ENCODE measurements at places on chromosomes 11 and 22.
A peak's percentile ranks its signal among the peaks of the same experiment; 100 is the strongest.

DNA sequence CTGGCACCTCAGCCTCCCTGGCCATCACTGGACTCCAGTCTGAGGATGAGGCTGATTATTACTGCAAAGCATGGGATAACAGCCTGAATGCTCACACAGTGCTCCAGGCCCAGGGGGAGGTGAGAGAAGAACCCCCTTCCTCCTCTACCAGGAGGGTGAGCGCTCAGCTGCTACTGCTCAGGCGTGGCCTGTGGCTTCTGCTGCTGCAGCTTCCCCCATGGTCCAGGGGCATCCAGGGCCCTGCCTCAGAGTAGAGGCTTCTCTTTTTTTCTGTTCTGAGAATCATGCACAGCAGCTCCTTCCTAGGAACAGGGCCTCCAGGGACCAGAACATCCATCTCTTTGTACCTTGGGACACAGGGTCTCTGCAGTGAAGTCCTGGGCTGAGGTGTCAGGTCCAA is 83.1 kb downstream of the VPREB1 start:
- DNase-seq: no peak

DNA sequence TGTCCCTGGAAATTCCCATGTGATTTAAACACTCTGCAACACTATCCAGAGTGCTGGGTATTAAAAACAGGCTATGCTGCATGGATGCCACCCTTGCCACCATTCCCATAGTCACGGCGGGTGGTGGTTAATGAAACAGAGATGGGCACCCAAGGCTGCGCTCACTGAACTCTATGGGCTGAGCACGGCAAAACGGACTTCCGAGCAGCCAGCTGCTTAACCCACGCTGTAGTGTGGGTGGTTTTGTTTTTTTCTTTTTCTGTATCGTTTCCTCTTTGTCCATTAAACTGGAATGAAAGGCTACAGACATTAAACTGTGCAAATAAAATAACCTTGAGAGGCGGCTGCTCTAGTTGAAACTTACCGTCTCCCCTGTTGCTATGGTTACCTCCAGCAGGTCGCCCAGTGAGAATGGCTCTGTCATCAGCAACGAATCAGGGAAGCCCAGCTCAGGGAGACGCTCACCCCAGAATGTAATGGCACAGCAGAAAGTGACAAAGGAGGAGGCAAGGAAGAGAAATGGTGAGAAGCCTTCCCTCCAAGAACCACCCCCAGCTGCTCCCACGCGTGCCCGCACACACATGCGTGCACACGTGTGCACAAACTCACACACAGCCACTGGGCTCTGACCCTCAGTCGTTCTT is 102.1 kb downstream of the C11orf91 start:
- DNase-seq: no peak

GRCh38 chr11:69010964-69011623 is 2.0 kb downstream of the MRGPRF start:
- DNase-seq: no peak

- no peak for DNase-seq
These were observed 33.9 kb downstream of the RAB39A start for GRCh38 chr11:107962181-107962580.

DNA sequence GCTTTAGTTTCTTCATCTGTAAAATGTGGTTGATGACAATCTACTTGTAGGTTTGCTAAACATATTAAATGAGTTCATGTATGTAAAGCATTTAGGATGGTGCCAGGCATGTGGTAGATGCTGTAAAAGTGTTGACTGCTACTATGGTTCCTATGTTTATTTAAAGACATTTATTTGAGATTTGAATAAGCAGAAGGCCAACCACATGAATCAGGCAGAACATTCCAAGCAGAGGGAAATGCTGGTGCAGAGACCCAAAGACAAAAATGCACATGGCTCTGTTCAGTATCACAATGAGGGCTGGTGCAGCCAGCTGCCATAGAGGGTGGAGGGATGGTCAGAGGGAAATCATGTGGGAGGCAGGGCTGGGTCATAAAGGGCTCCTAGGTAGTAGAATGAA is 156.2 kb upstream of the PDGFD start:
- no peak for DNase-seq

- DNase-seq: peak; percentile 23
These were observed 4.0 kb downstream of the APOL4 start for GRCh38 chr22:36197514-36198146.

- DNase-seq: no peak
These were observed 138.1 kb upstream of the RAG2 start for GRCh38 chr11:36736103-36736502.

GRCh38 chr11:110470716-110471115 is 41.0 kb downstream of the FDX1 start:
- DNase-seq: no peak

DNA sequence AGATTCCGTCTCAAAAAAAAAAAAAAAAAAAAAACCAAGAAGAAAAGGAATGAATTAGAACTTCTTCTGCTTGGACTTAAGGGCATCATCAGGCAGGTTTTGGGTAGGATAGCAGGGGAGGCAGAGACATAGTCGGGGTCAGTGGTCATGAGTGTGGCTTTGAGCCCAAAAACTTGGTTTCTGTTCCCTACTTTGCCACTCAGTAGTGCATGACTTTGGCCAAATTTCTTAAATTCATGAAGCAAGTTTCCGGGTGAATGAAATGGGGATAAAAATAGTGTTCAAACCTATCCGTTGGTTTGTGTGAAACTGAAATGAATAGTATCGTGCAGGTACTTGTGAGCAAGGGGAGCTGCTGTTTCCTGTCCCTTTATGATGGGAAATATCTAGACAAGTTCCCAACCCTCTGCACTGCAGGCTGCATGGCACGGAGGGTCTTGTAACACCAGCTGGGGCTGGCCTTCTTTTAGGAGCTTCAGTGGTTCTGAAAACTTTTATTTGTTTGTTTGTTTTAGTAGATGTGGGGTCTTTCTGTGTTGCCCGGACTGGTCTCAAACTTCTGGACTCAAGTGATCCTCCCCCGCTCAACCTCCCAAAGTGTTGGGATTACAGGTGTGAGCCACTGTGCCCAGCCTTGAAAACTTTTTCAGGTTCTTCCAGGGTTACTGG is 18.4 kb downstream of the NEAT1 start:
- DNase-seq: no peak

GRCh38 chr11:130522284-130522961 is 74.0 kb downstream of the ADAMTS15 start:
- DNase-seq: no peak

- no peak for DNase-seq
These were observed 2.9 kb downstream of the OR51V1 start for GRCh38 chr11:5197536-5197935.

GRCh38 chr11:68469642-68470041 is 9.1 kb downstream of the PPP6R3 start:
- DNase-seq: no peak

GRCh38 chr11:122701143-122701542 is 45.6 kb downstream of the UBASH3B start:
- DNase-seq: no peak

DNA sequence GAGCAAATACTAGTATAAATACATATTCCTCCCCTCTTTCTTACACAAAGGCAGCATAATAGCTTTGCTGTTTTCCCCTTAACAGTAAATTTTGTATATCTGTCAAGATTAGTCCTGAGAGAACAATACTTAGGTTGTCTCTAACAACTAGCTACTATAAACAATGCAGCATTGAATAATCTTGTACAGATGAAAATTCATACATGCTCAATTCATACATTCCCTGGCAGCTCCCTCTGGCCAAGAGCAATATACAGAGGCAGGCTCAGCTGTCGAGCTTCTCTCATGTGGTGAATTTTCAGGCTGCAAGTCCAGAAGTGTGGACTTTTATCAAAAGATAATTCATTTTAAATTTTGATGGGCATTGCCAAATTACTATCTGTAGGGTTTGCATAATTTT is 81.2 kb upstream of the PTH start:
- DNase-seq: no peak

DNA sequence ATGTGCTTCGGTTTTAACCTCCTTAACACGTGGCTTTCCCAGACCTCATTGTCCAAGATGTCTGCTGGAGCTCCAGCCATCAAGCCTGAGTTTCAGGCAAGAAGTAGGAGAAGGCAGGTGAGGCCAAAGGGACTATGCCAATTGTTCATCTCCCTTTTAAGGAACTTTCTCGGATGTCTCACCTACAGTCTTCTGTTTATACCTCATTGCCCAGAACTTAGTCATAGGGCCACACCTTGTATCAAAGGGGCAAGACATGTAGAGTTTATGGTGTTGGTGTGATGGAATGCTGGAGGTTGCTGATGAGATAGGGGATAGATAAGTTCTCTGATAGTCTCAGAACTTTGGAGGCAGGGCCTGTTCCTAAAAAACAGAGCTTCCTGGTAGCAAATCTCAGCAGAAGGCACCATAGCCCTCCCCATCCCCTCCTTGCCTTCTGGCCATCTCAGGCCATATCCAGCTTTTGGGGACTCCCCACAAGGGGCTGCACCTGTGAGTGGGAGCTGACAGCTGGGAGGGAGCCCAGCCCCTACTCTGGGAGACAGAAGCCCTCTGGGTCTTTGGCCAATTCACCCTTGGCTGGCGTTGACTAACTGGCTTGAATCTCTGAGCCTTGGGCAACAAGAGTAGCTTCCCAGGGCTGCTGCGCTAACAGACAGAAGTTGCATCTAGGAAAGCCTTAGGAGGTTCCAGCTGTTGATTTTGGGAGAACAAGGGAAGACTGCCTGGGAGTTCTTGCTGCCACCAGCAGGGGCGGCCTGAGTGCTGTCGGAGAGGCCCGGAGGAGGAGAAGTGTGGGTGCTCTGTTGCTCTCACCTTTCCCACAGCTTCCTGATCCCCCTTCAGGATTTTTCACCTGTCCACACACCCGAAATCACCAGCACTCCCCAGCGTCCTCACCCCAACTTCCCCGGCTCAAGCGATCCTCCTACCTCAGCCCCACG is 149.8 kb upstream of the THY1 start:
- no peak for DNase-seq

DNA sequence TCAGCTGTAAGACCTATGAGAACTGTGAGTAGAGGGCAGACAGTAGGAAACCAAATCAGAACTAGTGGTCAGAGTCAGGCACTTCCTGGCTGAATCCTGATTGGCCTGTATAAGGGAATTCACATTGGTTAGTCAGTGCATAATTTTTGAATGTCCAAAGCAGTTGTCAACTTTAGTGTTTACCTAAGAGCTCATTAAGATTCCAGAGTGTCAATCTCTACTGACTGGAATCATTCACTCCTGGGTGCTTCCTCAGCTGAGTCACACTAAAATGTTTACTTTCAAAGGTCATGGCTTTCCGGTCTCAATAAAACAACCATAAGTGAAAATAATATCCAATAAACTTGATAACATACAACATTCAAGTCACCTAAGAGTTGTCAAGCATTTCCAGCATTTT is 306.1 kb downstream of the C11orf87 start:
- DNase-seq: no peak

DNA sequence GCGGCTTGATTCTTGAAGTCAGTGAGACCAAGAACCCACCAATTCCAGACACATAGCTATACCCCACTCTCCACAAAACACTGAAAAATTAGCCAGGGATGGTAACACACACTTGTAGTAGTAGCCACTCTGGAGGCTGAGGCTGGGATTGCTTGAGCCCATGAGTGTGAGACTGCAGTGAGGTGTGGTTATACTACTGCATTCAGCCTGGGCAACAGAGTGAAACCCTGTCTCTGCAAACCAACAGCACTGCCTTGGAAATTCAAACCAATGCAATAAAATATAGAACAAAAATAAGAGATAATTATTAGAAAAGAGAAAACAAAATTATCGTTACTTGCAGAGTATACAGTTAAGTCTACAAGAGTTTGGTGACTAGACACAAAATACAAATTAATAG is 20.2 kb upstream of the PRDM10 start:
- DNase-seq: no peak

- DNase-seq: no peak
These were observed 20.7 kb upstream of the TIMP3 start for GRCh38 chr22:32780726-32781310.

GRCh38 chr11:8087756-8088155 is 6.7 kb downstream of the TUB start:
- no peak for DNase-seq

GRCh38 chr11:65945941-65946558 is 770 bp downstream of the TSGA10IP start:
- no peak for DNase-seq

DNA sequence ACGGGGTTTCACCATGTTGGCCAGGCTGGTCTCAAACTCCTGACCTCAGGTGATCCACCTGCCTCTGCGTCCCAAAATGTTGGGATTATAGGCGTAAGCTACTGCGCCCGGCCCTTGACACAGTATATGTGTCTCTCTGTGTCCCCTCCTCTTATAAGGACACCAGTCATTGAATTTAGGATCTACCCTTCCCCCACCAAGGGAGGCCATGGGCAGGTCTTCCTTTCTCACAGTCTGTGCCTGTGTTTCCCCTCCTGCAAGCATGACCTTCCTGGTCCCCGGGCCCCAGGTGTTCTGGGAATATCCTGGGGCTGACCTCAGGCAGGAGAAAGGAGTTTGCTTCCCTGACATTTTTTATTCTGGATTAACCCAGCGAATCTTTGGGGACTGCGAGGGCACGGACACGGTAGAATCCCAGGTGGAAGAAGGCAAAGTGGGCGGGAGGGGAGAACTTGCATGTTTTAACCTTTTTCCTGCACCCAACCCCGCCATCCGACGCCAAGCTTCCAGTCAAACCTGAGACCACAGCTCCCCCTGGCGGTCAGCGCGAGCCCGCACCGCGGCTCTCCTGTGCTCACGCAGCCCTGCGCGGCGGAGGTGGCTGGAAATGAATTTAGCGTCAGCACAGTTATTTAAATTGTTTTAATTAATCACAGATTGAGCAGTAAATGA is 42.1 kb upstream of the ISX start:
- peak; percentile 69 for DNase-seq

DNA sequence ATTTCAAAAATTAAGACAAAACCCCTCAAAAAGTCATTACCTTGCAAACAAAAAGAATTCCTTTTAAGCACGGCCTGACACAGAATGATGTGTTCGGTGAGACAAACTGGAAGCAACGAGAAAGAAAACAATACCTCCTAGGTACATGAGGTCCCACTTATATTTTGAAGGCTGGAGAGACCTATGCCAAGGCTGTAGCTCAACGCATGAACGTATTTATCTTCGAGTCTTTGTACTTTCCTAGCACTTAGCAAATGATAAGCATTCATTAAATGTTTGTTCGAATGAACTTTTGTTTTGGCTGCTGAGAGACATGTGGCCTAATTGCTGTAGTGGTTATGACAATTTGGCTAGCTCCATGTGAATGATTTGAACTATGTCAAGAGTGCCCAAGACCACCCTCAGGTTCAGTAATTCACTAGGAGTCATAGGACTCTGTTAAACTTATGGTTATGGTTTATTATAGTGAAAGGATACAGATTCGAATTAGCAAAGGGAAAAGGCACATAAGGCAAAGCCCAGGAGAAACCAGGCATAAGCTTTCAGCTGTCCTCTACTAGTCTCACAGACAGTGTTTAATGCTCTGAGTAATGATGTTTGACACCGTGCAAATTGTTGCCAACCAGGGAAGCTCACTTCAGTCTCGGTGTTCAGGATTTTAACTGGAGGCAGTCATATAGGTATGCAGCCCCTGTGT is 26.0 kb upstream of the HORMAD2 start:
- DNase-seq: no peak

DNA sequence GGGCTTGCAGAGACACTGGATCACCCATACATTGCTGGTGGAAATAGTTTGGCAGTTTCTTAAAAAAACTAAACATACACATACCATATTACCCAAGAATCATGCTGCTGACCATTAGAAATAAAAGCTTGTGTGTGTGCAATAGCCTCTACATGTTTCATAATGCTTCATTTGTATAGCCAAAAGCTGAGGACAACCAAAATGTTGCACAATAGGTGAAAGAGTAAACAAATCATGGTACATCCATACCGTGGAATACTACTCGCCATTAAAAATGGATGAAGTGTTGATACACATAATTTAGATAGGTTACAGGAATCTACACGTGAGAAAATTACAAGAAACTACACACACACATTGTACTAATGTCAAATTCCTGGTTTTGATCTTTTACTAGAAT is 6.5 kb downstream of the KBTBD3 start:
- DNase-seq: no peak
